Foreskin melanocyte (primary cell): ENCODE measurements at places on chromosomes 6 and 20.

GRCh38 chr6:96814625-96815024, 22.7 kb downstream of the GPR63 start:
- DNase-seq, result no peak

DNA sequence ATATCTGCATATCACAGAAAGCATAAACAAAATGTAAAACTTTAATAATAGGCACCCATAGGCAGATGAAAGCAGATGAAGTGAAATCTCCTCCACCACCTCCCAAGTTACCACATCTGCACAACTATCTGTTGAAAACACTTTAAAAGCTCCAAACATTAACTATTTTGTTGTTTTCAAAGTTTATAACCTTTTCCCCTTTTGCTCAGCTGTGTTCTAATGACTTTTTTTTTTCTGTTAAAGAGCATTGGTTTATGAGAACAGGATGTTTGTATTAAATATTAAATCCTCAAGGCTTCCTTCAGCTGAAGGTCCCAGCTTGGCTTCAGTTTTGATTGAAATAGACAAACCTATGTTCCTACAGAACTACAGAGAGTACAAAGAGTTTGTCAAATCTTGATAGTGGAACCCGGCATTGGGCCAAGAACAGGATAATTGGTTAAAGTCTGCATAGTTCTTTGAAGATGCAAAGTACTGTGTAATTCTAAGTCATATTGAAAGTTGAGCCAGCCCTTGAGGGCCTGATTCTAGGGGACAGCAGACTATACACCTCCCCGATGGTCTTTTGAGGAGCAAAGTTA, 255.1 kb upstream of the JAG1 start:
- no peak for DNase-seq

DNA sequence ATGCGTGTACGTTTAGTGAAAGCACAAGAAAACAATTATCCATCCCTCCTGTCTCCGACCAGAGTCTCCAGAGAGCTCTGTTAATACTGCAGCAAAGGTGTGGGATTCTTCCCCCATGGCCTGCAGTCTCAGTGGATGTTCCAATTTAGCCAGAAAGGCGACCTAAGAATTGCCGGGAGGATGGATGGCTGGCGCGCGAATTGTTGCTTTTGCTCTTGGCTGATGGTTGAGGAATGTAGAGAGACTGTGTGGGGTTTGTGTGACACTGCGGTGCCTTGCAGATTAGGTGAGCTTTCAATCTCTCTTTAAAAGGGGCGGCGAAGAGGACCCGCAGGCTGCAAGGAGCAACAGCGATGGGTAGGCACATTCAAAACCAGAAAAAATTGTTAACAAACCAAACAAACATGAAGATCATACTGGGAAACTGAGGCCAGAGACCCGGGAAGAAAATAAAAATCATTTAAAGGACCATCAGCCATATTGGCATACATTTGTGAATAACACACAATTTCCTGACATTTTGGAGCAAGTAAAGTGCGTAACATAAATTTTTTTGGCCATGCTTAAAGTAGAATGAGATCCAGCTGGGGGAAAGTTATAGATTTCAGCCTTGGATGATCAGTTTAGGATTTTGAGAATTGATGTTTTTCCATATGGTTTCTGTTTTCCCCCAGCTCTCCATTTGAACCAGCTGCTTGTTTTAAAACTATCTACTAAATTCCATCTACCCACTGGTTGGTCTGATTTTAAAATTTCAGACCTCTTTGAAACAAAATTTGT, 46.3 kb downstream of the GNAS start:
- no peak for DNase-seq

- no peak for DNase-seq
Observed at GRCh38 chr6:167000759-167001158, 1.6 kb downstream of the CEP43 start.

DNA sequence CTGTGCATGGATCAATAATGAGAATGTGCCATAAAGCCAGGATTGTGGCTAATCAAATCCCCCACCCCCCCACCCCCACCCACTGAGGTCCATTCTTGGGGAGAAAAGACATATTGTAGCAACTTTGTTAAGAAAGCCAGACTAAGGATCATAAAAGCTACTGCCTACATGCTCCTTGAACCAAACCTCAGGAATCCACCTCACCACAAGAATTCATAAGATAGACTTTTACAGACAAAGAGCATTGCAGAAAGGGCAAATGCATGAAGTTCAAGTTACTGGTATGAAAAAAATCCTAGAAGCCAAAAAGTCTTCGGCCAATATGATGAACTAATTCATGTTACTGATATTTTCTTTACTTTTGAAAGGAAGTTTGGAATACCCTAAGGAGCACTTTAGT, 187.9 kb upstream of the ARID1B start:
- DNase-seq, result peak; percentile 70

GRCh38 chr6:15926256-15926655, 202.6 kb upstream of the MYLIP start:
- DNase-seq, result no peak

DNA sequence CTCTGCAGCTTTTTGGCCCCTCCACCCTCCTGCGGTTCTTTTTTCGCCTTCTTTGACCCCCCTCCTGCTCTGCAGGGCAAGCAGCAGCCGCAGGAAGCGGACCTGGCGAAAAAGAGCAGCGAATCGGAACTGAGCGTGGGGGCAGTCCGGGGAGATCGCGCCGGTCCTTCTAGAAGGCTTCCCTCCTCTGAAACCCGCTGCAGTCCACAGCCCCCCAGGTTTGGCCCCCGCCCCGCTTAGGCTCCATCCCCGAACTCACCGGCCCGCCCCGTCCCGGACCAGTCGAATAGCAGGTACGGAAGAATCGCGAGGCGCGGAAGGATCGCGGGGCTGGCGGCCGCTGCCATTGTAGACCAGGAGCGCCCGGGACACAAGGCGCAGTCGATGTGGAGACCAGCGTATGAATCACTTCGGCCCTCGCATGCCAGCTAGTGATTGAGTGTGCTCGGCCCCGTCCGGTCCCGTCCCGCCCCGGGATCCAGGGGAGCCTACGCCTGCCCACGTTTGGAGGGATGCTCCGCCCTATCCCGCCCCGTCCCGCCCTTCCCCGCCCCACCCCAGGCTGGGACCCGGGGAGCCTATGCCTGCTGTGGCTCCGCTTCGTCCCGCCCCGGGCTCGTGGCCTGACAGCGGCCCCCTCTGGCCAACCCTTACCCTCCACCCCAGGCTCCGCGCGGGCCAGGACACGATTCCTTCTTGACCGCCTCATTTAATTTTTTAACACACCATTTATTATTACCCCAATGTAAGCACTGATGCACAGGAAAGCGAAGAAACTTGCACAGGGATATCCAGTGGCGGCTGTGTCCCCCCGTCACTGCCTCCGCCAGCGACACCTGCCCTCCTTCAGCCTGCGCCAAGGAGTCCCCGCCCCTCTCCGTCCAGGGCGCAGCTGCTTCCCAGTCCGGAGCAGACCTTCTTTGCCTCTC, at the start of gene ULBP3:
Gene ULBP3, minus strand, starts transcription at position 402 of the 929 bp plus-strand sequence. Its CDS starts 55 bp downstream, at position 347.
- peak; percentile 84 for DNase-seq
